ENCODE measurements at places on chromosomes 1 and 21.

DNA sequence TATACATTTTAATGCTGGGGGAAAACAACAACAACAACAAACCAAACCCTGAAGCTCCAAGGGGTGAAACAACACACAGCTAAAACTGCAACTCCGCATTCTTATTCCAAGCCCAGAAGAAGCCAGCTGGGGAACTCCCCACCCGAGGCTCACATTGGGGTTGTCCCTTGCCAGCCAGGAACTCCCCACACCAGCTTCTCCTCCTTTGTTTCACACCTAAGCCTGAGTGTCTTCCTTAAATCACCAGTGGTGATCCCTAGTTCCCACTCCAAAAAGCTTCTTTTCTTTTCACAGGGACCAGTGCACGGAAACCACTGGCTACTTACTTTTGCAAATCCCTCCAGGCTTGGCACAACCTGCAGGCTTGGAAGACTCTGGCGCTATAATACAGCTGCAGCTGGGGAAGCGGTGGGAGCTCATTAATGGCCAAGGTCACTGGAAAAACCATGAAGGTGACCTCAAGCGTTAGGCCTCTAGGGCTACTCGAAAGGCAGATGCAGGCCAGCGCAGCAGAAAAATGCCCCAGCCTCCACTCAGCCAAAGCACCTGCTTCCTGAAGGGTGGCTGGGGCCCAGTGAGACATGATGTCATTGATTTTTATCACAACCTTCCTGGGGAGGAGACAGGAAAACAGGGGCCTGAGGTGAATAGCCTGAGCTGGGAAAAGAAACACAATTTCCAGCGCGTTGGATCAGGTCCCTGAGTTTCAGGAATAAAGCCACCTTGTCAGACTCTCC is 40.1 kb downstream of the TLR5 start:
- DNase-seq = no peak

DNA sequence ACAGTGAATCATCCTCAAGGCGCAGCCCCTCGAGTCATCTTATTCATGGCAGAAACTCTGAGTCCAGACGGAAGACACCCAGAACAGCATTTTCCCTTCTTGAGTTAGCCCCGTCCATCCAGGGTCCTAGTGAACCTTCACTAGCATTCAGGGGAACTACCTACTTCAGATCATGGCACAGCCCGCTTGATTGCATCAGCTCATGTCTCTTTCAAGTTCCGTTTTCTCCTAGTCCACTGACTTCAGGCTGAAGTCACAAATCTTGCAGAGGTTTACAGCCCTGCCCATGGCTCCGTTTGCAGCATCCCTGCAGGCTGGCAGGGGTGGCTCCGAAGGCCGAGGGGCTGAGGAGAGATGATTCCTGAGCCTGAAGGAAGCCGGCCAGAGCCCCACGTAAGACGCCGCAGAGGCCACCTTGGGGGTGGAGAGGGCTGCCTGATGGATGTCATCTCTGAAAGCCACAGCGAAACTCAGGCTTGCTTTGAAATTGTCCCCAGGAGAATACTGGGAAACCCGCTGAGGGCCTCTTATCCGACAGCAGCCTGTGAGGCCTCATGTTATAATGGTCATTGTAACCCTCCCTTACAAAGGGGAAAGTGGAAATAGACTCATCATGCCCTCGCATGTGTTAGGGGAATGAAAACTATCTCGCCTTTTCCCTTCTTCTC is 310.2 kb upstream of the AJAP1 start:
- no peak for DNase-seq

GRCh38 chr1:160346958-160347357 is 3.8 kb downstream of the NCSTN start:
- no peak for DNase-seq

GRCh38 chr1:218872026-218872425 is 301.7 kb upstream of the LYPLAL1 start:
- DNase-seq = no peak

DNA sequence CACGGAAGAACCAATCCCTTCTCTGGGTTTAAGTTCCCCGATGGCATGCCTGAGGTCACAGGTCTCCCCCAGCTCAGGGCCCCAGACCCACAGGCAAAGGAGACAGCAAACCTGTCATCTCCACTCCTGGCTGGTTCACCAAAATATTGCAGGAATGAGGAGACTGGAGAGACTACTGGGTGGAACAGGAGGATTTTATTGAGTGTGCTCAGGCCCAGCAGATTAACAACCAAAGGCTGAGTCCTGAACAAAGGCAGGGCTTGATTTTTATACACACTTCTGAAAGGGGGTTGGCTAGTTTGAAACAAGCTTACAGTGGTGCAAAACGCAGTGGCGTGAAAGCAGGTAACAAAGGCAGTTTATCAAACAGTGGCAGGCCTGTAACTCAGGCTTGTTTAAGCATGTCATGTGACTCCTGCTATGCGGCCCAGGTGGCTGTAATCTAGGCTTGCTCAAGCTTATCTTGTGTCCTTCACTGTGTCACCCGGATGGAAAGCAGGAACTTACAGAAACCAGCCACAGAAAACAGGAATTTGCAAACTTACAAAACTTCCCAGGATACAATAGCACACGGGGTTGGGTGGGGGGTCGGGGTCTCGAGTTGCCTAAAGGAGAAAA is 27.4 kb upstream of the KCNJ15 start:
- no peak for DNase-seq

- DNase-seq = no peak
These were observed 105.5 kb downstream of the CRYAA start for GRCh38 chr21:43274022-43274945.

DNA sequence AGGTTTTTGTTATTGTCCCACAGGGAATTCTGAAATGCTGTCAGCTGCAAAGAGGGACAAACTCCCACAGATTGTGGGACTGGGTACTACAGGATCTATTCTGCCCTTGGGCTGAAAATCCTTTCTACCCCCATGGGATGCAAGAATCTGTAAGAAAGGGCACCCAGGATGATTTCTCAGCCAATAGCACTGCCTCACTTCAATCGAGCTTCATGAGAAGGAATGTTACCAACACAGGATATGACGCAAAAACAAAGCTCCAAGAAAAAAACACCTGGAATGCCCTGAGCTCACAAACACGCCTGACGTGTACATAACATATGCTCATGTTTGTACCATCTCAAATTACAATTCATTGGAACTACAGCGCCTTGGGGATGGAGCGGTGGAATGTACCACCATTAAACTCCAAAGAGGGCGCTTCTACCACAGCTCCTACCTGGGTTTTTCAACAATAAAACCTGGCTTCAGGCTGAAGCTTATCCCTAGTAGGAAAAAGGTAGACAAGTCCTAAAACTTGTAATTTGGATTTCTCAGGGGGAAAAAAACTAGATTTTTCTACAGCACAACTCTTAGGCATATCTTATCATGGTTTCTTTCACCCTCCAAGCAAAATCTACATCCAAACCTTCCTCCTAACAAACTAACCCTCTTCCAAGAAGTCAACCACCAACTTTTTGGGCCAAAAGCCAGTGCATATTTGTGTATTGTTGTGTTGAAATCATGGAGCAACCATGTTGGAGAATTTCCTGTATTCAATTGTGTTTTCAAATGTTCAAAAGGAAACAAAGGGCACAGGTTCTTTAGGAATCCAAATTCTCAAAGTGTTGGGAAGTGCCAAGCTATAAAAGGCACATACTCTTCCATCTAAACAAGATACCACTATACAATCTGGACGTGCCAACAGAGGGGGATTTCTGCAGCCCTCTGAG is 78.9 kb downstream of the TGFBR3 start:
- no peak for DNase-seq

- no peak for DNase-seq
These were observed 7.0 kb upstream of the ID3 start for GRCh38 chr1:23566304-23566703.

DNA sequence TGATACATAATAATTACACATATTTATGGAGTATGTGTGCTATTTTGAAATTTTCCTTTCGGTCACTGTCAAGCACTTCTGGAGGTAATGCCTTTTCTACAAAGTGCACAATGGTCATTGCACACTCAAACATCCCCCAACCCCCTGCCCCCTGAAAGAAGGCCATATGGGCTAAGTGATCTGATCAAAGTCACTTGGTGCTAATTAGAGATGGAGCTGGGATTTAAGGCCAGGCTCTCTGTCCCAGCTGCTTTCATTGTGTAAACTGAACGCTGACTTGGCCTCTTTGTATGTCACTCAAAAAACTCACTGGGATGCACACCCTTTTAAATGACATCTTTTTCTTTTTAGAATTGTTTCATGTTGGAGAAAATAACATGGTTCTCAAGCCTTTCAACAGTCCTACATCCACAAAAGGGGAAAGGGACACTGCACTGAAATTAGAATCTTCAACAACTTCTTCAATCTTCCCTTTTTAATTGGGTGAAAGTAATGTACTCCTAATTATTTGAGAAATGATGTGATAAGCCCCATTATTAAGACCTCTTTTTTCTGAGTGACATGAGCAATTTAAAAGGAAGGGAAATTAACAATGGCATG is 149.2 kb downstream of the ST6GALNAC5 start:
- DNase-seq = no peak

DNA sequence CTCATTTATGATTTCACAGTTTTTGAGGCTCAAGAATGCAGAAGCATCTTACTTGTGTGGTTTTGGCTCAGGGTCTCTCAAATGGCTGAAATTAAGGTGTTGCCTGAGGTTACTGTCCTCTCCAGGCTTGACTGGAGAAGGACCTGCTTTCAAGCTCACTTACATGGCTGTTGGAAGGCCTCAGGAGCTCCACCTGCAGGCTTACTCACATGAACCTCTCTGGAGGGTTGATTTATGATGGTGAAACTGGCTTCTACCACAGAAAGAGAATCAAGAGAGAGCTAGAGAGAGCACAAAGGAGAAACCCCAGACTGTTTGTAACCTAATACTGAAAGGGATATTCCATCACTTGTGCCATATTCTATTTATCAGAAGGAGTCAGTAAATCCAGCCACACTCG is 6.2 kb upstream of the KCNK2 start:
- DNase-seq = no peak

DNA sequence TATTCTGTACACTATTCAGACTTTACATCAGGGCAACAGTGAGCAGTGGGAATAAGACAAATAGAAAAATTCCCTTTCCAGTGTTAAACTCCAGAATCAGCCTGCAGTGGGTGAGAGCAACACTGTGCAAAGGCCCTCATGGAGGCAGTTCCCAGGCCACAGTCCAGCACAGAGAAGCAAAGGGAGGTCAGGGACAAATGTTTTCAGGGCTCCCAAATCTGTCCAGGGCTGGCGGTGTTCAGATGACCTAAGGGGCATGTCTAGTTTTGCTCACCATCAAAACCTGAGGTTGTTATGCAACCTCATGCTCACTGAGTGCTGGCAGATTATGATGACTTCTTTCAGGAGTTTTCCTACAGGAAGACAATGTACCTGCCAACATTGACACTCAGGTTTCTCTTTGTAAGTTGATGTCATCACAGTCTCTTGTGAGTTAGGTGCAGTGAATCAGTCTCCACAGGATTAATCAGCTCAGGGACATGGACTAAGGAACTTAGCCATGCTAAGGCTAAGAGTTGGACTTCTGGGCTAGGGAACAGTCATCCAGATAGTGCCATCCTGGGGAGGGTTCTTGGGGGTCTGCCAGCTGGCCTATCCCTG is 3.6 kb upstream of the LCE5A start:
- no peak for DNase-seq

GRCh38 chr1:160197231-160197630 is 6.9 kb downstream of the CASQ1 start:
- DNase-seq = no peak

DNA sequence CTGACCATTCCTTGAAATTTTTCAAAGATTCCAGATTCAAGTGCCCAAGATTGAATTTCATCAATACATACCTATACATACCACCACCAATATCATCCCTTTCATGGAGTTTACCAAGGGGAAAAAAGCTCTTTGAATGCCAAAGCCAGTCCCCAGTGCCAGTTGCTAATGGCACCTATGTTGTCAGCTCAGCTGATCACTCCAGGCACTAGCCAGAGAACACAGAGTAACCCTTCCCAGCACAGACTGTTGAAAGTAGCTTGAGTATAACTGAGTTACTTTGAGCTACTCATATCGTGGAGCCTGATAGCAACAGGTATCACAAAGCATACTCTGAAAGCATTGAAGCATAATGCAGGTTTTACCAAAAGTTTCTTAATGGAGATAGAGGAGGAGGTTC is 133.9 kb upstream of the NFIA start:
- DNase-seq = no peak

GRCh38 chr1:229087339-229087738 is 183.6 kb upstream of the RAB4A start:
- DNase-seq = no peak

- DNase-seq = no peak
These were observed 30.8 kb downstream of the FH start for GRCh38 chr1:241488739-241489138.

DNA sequence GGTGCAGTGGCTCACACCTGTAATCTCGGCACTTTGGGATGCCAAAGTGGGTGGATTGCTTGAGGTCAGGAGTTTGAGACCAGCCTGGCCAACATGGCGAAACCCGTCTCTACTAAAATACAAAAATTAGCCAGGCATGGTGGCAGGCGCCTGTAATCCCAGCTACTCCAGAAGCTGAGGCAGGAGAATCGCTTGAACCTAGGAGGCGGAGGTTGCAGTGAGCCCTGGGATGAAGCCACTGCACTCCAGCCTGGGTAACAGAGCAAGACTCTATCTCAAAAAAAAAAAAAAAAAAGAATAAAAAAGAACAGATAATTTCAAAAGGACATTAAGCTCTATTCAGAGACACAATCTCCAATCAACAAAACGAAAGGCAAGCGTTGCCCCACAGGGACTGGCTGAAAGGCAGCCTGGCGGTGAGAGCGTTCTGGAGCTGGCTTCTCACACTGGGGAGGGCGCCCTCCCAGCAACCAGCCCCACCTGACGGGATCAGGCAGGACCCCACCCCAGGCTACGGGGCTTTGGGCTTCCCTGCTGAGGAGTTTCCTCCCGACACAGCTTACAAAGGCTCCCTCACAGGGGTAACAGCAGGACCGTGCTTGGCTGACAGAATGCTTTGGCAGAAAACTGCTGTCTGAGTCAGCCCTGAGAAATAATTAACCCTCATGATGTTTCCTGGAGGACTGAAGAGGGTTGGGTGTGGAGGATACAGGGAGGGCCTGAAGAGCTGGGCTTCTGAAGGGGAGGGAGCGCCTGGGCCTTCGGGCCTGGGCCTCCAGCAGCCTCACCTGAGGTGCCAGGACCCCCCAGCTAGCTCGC is 31.1 kb upstream of the SRP9 start:
- DNase-seq = no peak

GRCh38 chr1:226086776-226087175 is 24.3 kb downstream of the H3-3A start:
- DNase-seq = no peak

DNA sequence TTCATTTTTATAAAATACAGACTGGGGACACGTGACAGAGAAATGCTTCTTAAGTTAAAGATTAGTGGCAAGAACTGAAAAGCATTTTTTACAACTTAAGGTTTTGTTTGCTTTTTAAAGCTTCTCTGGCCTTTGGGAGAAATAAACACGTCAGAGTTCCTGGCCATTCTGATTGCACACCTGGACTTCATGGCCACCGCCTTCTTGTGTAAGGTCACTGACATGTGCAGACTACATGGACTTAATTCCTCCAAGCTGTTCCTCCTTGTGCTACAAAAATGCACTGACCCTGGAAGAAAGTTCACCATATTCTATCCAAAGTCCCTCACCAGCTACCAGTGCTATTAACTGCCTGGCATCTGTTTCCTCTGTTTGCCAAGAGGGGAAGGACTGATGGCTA is 56.1 kb downstream of the GADD45A start:
- DNase-seq = no peak
